ENCODE measurements at places on chromosomes 7 and 10.
A peak's percentile ranks its signal among the peaks of the same experiment; 100 is the strongest.

- DNase-seq: peak; percentile 3
These were observed 74.2 kb downstream of the MALSU1 start for GRCh38 chr7:23373151-23374004.

GRCh38 chr10:117627561-117627960 lies 85.0 kb downstream of the EMX2 start:
- DNase-seq: no peak

- DNase-seq: no peak
These were observed 13.6 kb downstream of the HOXA1 start for GRCh38 chr7:27082171-27082570.

DNA sequence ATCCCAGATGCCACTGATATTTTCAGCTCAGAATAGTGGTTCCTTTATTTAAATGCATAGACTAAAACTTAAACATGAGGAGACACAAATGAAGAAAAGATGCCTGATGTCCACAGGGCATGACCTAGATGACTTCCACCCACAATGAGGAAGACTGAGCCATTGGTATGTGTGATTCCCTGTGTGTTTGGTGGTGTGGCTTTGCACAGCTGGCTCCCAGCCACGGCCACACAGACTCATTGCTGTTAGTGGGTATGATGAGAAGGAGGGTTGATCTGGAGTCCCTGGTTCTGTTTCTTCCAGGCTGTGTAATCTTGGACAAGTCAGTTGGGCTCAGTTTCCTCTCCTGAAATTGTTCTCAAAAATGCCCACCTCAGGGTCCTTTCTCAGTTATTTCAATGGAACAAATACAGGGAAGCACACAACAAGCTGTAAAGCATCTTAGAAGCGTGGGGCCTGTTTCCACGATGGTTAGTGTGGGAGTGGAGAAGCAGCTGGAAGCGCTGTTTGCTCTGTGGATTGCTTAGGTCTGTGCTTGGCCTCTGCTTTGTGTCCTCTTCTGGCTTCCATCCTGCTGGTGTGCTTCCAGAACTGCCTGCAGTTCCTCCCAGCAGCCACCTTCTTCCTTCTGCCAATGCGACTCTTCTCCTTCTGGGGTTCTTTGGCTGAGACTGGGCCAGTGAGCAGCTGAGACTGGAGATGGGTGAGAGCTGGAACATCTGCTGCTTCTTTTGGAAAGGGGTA lies 303.7 kb downstream of the BMPER start:
- DNase-seq: no peak

DNA sequence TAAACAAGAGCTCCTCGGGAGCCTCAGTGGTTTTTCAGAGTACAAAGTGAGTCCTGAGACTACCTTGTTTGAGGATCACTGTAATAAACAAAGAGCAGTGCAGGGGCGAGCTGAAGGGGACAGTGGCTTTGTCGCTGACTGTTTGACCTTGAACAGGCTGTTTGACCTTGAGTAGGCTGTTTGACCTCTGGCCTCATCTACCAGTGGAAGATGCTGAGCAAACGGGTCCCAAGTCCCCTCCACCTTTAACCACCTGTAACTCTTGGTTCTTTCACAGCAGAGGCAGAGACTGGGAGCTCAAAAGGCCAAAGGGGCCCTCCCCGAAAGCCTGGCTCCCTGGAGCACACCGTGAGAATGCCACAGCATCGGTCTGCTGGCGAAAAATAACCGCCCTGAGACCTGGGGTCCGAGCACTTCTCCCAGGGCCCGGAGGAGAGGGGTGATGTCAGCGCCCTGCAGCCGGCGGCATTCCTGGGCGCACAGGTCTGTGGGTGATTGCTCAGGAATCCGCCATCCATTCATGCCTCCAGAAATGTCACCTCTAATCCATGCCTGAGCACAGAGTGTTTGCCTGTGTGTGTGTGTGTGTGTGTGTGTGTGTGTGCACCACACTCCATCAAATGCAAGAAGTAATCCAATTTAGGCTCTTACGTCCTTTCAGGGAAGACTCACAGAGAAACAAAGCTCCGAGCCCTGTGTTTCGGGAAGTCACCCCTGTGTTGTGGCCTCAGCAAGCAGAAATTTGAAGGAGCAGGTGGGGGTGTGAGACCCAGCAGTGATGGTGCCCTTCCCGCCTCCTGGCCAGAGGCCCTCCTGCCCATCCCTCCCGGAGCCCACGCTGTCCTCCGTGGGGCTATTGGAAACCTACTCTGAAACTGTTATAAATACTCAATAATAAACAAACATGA lies 66.5 kb downstream of the ASB13 start:
- DNase-seq: no peak

GRCh38 chr10:91909117-91909677 lies at the start of gene FGFBP3:
Gene FGFBP3 (minus strand): TSS chr10:91909486. CDS start chr10:91908969, 517 bp downstream.
- peak; percentile 17 for DNase-seq

DNA sequence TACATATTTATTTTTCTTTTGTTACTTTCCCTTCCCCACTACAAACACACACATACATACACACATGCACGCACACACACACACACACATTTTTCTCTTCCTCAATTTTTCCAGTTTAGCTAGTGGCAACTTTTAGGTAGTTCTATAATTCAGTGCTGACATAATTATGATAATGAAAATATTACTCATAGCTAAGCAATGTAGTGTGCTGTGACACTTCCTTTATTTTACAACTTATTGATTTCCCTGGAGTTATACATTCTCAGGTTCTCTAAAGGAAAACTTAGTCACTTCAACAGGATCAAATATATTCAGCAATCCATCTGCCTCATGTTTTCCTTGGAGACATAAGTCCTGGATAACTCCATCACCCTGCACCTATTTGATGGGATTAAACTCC lies 151.6 kb downstream of the CACNA2D1 start:
- DNase-seq: no peak

DNA sequence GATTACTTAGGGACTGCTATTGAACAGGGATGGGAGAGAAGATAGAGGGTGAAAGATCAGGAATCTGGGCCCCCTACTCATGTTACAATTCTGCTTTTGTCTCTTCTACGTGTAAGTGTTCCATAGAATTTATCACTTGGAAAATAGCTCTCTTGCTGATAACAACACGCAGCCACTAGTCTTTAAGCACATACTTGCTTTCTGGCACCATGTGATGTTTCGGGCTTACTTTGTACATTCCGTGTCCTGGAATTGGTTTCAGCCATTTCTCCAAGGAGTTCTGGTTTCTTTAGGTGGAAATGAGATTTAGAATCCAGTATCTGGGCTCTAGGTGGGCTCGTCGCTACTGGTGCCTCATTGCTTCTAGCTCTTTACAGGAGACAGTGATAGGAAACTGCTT lies 59.7 kb downstream of the TFAM start:
- no peak for DNase-seq

- no peak for DNase-seq
These were observed 350.7 kb downstream of the ELMO1 start for GRCh38 chr7:37097983-37098382.

DNA sequence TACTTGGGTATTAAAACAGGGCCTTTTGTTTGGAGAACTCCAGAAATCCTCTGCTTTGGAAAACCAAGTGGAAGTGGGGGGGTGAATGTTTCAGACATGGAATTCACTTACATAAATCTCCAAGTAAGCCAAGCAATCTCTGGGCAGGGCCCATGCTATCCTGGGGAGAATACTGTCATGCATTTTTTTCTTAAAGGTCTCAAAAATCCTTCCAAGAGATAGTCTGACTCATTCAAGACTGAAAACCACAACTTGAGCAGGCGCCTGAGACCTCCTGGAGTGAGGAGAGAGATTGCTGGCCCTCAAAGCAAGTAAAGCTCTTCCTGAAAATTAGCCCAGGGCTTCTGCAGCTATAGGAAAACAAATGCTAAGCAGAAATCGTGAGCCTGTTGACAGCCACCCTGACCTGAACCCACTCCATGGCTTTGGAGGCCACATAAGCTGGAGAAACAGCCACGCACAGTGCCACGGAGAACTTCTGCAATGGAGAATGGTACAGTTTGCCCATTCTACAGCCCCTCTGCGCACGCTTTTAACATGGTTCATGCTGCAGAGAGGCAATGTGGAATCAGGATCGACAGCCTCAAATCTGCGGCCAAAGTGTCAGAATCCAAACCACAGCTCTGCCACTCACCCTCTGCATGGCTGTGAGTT lies 203.1 kb upstream of the AUTS2 start:
- DNase-seq: no peak

GRCh38 chr7:137882261-137882668 lies 35.5 kb upstream of the DGKI start:
- DNase-seq: no peak

DNA sequence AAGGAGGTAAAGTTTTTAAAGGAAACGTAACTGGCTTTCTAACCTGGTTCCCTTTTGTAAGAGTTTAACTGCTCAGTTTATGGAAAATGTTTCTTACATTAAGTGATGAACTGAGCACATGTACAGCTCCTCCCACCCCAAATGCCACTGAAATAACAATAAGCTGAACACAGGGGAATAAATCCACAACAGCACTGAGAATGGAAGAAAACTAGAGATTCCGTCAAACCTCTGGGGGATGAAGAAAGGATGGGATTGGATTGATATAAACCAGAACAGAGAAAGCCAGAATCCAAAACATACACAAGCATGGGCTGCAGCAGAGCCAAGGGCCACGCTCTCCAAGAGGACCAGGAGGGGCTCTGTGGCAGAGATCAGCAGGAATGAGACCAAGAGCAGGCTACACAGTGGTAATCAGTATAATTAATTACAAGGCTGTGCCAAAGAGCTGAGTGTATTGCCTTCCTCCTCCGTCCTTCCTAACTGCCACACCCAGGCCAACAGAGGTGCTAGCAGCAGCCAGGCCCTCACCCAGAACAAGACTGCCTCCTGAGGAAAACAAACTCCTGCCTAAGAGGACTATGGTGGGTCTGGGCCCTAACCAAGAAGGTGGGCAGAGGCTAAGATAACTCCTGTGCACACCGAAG lies 73.9 kb downstream of the KIAA1549 start:
- no peak for DNase-seq

- DNase-seq: no peak
These were observed 57.7 kb downstream of the PPP1R3C start for GRCh38 chr10:91575044-91575610.

- no peak for DNase-seq
These were observed 311.7 kb upstream of the HPS1 start for GRCh38 chr10:98758463-98758862.

Measured in activated T-cell treated with anti-CD3 and anti-CD28 coated beads for 1 hour (primary cell).